ENCODE measurements at places on chromosomes 2 and 18.

DNA sequence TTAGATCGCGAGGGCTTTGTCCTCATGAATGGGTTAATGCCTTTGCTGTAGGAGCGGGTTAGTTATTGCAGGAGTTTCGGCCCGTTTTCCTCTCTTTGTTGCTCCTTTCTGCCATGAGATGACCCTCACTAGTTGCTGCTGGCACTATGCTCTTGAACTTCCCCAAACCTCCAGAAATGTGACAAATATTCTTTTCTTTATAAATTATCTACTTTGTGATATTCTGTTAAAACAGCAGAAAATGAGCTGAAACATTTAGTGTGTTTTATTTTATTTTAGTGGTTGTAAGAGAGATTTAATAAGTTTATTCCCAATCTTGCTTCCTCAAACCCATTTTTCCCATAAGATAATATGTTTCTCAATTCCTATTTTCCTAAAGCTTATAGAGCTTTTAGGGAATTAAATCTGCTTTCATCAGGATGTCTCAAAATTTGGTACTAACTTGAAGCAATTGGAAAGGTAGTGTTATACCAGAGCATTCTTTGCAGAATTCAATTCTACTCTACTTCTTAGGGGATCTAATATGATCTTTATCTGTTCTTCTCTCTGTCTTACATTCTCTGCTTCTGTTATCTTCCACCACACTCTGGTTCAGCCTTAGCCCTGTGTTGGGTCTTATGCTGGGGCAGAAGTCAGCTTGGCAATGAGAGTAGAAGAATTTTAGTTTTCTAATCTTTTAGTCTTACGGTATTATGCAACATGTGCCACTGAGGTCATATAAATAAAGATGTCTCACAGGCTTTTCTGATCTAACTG, 23.1 kb downstream of the DDX1 start:
- DNase-seq, result no peak

- no peak for DNase-seq
Measured at GRCh38 chr2:216116418-216116817, 7.3 kb downstream of the XRCC5 start.

DNA sequence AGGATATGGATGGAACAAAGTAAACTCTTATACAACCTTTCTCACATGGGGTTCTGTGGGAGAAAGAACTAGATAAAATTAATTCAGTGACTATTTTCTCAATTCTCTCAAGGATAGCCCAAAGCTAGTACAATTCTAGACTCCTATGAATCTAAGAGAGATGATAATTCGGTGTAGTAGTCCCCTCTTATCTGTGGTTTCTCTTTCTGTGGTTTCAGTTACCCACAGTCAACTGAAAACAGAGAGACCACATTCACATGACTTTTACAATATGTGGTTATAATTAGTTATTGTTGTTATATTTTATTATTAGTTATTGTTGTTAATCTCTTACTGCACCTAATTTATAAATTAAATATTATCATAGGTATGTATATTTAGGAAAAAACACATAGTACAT, 53.5 kb upstream of the C2orf15 start:
- no peak for DNase-seq

- DNase-seq, result no peak
Measured at GRCh38 chr2:65395621-65396347, 36.6 kb downstream of the SPRED2 start.

DNA sequence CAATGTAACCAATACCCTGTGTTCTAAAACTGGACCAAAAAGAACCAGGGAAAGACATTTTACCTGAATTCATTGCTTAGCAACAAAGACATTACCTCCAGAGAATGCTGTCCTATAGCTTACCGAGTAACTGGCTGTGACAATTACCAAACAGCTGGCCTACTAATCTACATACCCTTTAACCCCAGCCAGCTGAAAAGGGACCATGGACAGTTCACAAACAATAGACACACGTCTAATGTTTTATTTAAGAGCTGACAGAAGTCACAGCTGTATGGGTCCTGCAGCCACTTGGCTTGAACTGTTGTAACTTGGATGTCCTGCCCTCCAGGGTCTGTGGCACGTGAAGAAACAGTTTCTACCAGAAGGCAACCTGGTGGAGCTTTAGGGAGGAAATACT, 130.1 kb upstream of the EFEMP1 start:
- no peak for DNase-seq
